HL-60 (cell line): ENCODE measurements at places on chromosomes 1 and 21.

DNA sequence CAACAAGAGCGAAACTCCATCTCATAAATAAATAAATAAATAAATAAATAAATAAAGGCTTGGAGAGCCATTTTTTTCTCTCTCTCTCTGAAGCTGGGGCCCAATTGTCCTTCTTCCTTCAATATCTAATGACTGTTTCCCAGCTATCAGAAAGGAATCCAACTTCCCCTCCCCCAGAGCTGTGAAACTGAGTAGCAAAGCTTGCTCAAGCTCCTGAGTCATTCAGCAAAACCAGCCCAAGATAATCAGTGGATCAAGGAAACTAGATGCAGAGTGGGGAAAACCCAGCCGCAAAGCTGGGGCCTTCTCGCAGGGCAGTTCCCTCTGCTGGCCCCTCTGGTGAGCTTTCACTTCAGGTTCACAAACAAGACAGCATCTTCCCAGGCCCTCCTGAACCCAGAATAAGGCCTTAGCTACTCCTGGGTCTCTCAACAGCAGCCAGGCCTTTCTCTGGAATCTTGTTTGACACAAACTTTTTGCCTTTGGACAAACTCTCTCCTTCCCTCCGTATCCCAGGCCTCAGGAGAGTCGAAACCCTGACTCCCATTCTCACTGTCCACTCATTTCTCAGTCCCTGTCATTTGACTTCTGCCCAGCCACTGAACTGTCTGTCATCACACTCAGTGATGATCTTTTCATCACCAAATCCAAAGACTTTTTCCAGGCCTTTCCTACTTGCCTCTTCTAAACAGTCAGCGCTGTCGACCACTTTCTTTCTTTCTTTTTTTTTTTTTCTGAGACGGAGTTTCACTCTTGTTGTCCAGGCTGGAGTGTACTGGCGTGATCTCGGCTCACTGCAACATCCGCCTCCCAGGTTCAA is 18.0 kb upstream of the PTP4A2 start:
- DNase-seq: peak; percentile 96

GRCh38 chr1:153617663-153618062 is 1.5 kb upstream of the S100A14 start:
- peak; percentile 45 for DNase-seq

DNA sequence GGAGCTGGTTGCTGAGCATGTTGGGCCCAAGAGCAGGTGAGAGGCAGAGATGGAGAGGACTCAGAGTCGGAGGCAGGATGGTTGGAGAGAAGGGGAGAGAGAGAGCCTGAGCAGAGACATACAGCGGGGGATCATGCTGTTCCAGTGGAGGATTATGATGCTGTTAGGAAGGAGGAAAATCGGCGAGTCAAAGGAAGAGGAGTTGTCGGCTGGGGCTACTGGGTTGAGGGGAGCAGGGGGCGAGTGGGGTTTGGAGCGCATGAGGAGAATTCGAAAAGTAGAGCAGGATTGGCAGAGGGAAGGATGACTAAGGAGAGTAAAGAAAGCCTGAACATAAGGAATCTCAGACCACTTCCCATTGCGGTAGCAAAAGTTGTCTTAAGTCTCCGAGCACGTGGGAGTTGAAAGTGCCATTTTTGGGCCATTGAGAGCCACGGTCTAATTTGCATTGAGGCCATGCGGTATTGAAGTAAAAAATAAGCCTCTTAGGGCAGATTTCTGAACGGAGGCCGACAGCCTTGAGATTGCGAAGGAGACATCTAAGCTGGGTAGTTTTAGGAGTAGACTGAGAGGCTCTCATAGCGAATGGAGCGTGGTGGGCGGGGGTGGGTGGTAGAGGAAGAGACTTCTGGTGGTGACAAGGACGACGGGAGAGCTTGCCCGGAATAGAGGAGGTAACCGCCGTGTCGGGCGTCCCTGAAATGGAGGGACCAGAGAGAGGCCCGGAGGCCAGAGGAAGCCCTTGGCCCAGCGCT is 140.4 kb upstream of the ETV3 start:
- no peak for DNase-seq

GRCh38 chr1:203082571-203083462 is 3.0 kb downstream of the MYOG start:
- peak; percentile 87 for DNase-seq

DNA sequence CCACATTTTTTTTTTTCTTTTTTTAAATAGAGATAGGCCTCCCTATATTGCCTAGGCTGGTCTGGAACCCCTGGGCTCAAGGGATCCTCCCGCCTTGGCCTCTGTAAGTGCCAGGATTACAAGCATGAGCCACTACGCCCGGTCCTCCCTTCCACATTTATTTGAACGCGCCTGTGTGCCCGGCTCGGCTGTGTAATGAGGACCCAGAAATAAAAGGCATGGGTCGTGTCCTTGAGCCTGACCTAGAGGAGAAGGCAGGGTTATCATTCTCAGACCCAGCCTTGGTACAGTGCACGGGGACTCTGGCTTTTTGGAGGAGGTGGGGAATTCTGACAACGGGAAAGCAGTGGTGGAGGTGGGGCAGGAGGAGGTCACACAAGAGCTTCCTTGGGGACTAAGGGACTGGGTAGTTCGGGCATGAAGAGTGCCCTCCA is 841 bp downstream of the CENPF start:
- no peak for DNase-seq
